T-helper 22 cell (primary cell): ENCODE measurements at places on chromosomes 6 and 20.

DNA sequence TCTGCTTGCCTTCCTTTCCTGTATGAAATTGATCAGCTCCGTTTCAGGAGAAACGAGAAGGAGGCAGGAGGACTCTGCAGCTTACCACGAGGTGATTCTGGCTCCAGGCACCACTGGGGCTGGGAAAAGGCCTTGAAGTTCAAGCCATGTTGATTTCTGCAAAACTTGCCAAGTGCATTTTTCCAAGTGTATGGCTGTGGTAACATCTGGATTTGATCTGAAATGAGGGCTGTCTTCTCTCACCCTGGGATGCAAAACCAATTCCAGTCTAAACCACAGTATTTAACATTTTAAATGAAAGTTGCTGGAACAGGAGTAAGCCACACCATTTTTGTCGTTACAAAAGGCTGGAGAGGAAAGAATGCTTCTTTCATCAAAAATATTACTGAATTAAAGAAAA lies 36.1 kb upstream of the FAM210B start:
- DNase-seq = no peak

DNA sequence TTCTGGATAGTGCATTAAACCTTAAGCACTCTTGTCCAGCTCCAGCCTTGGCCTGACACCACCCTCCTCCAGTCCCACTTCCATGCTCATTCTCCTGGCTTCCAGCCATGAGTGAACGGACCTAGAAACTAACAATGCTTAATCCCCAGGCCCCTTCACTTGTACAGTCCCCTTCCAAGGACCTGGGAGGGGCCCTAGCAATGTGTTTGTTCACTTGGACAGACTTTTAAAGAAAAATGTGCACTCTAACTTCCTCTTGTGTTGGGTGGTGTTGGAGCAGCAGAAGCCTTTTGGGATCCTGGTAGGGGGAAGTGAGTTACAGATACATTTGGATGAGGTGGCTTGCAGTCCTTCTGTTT lies 48.9 kb upstream of the CCN6 start:
- DNase-seq = no peak

DNA sequence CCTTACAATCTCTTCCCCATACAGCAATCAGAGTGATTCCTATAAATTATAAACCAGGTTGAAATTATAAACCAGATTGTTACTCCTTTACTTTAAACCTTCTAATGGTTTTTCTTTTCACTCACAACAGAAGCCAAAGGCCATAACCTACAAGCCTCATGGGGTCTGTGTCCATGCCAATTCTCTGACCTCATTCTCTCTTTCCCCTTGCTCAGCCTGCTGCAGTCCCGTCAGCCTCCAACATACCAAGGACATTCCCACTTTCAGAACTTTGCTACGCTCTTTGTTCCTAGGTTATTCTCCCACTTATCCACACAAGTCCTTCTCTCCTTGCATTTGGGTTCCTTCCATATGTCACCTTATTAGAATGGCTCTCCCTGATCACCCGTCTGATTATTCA lies 277.9 kb upstream of the TCF21 start:
- no peak for DNase-seq

DNA sequence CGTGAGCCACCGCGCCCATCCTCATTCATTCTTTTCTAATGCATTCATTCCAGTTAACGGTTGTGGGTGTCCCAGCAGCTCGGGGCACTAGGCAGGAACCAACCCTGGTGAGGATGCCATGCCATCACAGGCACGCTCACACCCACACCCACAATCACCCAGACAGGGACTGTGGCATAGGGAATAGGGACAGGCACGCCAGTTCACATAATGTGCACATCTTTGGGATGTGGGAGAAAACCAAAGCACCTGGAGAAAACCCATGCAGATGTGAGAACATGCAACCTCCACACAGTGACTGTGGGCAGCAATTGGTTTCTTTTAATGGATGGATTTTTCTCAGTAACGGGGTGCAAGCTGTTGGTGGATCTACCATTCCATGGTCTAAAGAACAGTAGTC lies 64.3 kb downstream of the IRF4 start:
- no peak for DNase-seq

GRCh38 chr6:46220352-46221221 lies 49.8 kb upstream of the ENPP5 start:
- DNase-seq = no peak

GRCh38 chr6:42339991-42340401 lies 111.7 kb downstream of the TRERF1 start:
- no peak for DNase-seq

DNA sequence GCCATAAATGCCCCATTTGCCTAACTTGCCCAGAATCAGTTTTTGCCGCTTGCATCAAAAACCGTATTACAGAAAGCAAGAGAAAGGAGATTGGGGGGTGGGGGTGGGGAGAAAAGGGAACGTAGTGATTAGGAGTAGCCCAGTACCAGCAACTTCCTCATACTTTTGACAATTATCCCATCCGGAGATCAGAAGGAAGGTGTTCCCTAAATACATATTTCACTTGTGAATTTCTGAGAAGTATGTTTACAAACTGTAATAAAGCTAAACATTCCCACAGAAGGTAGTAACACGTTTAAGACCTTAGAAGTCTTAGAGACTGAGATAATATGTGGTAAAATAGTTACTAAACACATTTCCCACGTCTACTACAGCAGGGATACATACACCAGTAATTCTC lies 14.5 kb downstream of the PREP start:
- no peak for DNase-seq

DNA sequence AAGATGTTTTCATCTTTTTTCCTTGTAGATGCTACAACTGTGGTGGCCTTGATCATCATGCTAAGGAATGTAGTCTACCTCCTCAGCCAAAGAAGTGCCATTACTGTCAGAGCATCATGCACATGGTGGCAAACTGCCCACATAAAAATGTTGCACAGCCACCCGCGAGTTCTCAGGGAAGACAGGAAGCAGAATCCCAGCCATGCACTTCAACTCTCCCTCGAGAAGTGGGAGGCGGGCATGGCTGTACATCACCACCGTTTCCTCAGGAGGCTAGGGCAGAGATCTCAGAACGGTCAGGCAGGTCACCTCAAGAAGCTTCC lies 101.5 kb downstream of the POPDC3 start:
- no peak for DNase-seq

DNA sequence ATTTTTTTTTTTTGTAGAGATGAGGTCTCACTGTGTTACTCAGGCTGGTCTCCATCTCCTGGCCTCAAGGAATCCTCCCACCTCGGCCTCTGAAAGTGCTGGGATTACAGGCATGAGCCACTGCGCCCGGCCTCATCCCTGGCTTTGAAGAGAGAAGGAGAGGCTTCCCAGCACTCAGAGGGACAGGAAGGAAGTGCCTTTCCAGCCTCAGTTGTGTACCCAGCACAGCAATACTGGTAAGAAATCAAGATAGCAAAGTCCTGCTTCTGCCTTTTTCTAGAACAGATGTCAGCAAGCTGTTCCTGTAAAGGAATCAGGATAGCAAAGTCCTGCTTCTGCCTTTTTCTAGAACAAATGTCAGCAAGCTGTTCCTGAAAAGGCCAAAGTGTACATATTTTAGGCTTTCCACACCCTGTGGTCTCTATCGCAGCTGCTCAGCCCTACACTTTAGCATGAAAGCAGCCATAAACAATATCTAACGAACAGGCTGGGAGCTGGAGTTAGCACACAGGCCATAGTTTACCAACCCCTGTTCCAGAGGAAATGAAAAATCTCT lies 6.3 kb upstream of the PLTP start:
- DNase-seq = no peak

GRCh38 chr20:51118216-51118615 lies 95.3 kb upstream of the KCNG1 start:
- DNase-seq = no peak

- no peak for DNase-seq
These were observed 763 bp downstream of the KLC4 start for GRCh38 chr6:43060034-43060754.
